T47D (cell line): ENCODE measurements at places on chromosomes 13 and 19.

GRCh38 chr13:23572836-23573235, 2.6 kb downstream of the TNFRSF19 start:
- DNase-seq, result no peak

DNA sequence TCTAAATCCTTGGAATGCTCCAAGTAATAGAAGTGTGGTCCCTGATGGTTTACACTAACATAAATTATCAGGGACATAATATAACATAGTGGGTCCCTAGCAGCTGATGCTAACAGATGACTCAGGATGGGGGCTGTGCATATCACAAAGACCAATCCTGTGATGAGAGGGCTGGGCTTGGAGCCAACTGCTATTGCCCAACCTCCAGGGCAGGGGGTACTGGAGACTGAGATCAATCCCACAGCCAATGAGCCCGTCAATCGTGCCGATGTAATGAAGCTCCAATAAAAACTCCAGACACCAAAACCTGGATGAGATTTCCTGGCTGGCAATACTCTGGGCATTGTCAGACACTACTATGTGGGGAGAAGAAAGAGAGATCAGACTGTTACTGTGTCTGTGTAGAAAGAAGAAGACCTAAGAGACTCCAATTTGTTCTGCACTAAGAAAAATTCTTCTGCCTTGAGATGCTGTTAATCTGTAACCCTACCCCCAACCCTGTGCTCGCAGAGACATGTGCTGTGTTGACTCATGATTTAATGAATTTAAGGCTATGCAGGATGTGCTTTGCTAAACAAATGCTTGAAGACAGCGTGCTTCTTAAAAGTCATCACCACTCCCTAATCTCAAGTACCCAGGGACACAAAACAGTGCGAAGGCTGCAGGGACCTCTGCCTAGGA, 33.4 kb downstream of the ABCC4 start:
- DNase-seq, result no peak

- DNase-seq, result no peak
Observed at GRCh38 chr19:2500841-2501261, 24.9 kb downstream of the GADD45B start.

GRCh38 chr13:78662467-78662866, 3.5 kb upstream of the OBI1 start:
- DNase-seq, result no peak

GRCh38 chr13:68714292-68714691, 1393.3 kb upstream of the ATXN8OS start:
- DNase-seq, result no peak

- no peak for DNase-seq
Observed at GRCh38 chr19:3033595-3034405, 4.7 kb upstream of the TLE2 start.

DNA sequence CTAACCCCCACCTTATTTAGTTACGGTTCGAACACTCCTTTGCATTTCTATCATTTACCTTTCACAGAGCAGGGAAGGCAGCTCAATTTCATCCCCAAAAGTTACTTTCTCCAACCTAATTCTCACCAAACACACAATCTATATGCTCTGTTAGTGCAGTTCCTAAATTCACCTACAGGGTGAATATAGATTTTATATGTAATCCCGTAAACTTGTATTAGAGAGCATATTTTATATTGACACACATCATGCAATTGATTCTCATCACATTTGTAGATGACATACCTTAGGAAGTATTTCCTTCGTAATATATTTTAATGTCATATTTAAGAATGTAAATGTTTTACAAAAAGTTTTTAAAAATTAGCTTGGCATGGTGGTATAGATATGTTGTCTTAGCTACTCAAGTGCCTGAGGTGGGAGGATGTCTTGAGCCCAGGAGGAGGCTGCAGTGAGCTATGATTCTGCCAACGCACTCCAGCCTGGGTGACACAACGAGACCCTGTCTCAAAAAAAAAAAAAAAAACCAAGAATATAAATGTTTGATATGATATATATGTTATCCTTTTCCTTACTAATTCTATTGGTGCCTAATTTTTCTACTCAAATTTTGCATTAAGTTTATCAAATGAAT, 57.3 kb upstream of the TNFRSF19 start:
- DNase-seq, result no peak

GRCh38 chr13:106415442-106415841, 120.0 kb downstream of the EFNB2 start:
- no peak for DNase-seq

- peak; percentile 61 for DNase-seq
Observed at GRCh38 chr19:51688671-51689571, 4.2 kb upstream of the SPACA6 start.

- no peak for DNase-seq
Observed at GRCh38 chr13:48403151-48403631, 9.7 kb downstream of the LPAR6 start.

- no peak for DNase-seq
Observed at GRCh38 chr19:30112171-30112570, 170.1 kb downstream of the URI1 start.

DNA sequence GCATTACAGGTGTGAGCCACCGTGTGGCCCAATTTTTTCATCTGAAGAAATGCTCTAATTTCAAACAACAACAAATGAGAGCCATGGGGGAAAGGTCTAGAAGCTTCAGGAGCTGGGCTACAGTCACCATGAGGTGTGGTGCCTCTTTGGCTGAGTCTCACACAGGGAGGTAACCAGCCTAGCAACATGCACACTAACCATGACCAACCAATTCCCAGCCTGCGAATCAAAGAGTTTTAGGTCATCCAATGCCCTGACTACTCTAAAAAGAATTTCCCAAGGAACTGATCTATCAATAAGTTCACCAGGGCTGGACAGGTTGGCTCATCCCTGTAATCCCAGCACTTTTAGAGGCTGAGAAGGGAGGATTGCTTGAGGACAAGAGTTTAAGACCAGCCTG, 29.9 kb downstream of the PBX4 start:
- no peak for DNase-seq

DNA sequence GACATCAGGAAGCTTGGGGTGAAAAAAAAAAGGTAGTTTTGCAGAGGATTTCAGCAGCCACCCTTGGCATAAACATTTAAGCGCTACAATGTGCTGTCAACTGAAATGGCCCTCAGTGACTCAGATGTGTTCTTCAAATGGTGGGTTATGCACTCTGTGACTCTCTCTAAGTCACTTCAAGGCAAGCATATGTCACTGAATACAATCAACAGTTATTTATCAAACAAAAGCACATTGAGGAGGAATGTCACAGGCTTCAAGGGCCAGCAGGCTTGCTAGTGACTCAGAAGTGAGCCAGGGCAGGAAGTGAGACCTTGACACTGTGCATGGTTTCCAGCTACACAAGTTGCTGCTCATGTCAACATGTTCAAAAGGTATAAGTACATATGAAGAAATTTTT, 523.7 kb upstream of the HTR2A start:
- DNase-seq, result no peak

- no peak for DNase-seq
Observed at GRCh38 chr19:30374865-30375552, 2.8 kb downstream of the ZNF536 start.

DNA sequence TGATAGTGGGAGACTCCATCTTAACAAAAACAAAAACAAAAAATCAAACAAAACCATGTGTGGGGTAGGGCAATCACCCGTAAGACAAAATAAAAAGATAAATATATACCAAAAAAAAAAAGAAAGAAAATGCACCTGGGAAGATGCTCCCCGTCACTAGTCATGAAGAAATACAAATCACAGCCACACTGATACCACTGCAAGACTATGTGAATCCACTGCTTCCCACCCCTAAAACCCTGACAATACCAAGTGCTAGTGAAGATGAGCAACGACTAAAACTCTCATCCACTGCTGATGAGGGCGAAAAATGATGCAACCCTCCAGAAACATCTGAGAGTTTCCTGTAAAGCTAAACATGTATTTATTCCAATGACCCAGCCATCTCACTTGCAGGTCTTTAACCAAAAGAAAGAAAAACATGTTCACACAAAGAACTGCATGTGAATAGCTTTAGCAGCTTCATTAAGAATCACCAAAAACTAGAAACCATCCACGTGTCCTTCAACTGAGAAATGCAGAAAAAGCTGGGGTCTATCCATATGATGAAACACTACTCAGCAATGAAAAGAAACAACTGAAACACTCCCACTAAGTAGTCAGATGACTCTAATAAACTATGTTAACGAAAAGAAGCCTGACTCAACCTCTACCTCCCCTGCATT, 31.7 kb downstream of the BRD4 start:
- no peak for DNase-seq

GRCh38 chr13:54945973-54946372, 1917.4 kb downstream of the OLFM4 start:
- no peak for DNase-seq

GRCh38 chr13:94984958-94985357, 272.6 kb upstream of the SOX21 start:
- DNase-seq, result no peak

DNA sequence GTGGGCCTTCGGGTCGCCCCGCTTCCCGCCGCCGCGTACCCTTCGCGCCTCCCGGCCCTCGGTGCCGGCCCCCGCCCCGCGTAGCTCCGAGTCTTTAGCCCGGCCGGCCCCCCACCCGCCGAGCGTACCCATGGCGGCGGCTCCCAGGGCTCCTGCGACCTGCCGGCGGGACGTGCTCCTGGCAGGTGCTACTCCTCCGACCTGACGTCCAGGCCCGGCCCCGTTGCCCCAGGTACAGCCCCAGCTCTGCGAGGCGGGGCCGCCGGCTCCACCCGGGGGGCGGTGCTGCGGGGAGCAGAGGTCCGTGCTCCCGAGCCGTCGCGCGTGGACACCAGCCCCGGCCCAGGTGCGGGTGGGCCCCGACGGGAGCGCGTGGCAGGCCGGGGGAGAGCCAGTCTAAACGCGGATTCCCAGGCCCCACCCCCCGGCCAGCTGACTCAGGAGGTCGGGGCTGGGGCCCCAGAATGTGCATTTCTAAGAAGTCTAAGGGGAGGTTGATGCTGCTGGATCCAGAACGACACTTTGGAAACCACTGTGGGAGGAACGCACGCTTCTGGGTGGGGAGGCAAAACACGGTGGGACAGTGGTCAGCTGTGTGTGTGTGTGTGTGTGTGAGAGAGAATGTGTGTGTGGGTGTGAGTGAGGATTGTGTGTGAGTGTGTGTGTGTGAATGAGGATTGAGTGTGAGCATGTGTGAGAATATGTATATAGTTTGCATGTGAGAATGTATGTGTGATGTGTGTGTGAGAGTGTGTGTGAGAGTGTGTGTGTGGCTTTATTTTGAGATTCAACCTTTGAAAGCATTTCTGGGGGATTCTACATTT, at the start of gene SLC15A1:
Gene SLC15A1, minus strand, starts transcription at position 206 of the 824 bp plus-strand sequence. Its CDS starts 74 bp downstream, at position 132.
- DNase-seq, result no peak

DNA sequence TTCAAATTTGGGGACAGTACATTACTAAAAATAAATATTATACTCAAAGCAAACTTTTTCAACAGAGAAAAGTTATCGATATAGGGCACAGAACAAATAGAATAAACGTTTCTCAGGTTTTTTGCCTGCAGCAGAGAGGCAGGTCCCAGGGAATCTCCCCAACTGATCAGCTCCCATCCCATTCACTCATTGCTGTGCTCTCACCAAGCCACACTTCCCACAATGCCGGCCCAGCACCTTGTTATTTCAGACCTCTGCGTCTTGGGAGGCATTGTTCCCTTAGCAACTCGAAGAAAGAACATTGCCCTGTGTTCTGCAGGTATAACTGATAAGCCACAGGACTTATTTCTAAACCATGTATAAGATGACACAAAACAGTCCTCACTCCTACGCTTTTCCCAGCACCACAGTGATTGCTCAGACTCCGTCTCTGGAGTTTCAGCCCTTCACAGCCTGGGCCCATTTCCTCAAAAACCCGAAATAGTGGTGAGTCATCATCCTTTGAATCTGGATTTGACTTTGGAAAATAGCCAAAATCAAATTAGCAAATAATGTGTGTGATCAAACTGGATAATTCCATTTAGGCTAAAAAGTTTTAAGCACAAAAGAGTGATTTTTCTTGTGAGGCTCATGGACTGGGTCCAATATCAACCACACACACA, 100.4 kb downstream of the DCLK1 start:
- DNase-seq, result no peak

DNA sequence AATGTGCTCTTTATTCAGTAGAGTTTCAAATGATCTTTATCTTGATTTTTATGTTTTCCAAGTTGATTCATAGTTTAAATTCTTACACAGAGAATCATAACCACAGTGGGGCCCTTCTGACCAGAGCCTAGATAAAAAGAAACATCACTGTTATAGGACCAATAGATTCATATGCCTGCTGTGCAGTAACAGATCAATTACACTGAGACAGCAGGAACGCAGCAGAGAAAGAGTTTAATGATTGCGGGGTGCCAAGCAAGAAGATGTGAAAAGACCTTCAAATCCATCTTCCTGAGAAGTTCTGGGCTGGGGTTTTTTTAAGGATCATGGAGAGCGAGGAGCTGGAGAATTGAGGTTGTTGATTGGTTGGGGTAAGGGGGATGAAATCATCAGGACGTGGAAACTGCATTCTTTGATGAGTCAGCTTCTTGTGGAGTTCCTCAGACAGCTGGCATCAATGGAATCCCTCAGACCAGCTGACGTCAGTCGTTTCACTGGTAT, 346.6 kb downstream of the TBC1D4 start:
- DNase-seq, result no peak

GRCh38 chr19:3606690-3607289, at the start of gene TBXA2R:
TBXA2R (minus strand) TSS chr19:3606875; CDS start chr19:3600634, 6,241 bp downstream.
- peak; percentile 88 for DNase-seq

DNA sequence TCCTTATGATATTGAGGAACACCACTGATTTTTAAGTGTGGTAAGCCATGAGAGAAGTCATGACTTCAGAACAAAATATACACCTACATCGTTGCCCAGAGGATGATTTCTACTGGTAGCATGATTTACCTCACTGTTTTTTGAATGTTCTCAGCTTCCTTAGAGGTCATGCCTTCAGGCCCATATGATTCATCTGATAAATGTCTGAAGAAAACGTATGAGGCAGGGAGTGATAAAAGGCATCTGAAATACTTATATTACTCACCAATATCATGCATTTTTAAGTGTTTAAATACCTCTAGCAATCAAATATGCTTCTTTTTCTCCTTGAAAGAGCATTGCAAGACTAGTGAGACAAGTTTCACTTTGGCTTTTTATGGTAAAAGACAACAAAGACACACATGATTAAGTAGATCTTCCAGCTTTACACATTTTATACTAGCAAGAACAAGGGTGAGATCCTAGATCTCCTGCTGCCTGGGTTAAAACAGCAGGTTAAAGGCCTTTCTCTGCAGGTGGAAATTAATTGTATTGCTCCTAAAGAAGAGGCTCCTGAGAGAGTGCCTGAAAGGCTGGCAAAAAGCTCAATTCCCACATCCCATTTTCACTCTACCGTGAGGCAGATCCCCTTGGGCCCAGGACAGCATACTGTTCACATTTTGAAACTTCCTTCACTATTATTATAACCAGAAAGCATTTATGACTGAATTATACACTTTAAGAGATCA, 432.4 kb downstream of the SLITRK1 start:
- DNase-seq, result no peak

DNA sequence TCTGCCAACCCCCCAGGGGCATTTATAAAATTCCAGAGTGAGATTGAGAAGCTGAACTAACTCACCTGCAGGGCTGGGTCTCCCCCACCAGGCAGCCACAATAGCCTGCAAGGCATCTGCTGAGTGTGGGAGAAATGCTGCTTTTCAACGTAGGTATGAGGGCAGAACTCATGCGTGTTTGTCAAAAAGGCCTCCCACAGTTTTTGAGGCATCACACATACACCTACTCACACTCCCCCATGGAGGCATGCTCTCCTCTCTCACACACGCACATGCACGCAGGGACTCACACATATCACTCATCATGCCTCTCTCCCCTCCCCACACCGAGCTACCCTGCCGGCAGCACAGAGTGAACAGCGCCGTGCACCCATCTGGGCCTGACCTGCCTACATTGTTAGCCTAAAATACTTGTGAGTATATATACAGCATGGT, 390.5 kb downstream of the FGF9 start:
- DNase-seq, result no peak
